Amniotic epithelial cell (primary cell): ENCODE measurements at places on chromosomes 16 and 17.

DNA sequence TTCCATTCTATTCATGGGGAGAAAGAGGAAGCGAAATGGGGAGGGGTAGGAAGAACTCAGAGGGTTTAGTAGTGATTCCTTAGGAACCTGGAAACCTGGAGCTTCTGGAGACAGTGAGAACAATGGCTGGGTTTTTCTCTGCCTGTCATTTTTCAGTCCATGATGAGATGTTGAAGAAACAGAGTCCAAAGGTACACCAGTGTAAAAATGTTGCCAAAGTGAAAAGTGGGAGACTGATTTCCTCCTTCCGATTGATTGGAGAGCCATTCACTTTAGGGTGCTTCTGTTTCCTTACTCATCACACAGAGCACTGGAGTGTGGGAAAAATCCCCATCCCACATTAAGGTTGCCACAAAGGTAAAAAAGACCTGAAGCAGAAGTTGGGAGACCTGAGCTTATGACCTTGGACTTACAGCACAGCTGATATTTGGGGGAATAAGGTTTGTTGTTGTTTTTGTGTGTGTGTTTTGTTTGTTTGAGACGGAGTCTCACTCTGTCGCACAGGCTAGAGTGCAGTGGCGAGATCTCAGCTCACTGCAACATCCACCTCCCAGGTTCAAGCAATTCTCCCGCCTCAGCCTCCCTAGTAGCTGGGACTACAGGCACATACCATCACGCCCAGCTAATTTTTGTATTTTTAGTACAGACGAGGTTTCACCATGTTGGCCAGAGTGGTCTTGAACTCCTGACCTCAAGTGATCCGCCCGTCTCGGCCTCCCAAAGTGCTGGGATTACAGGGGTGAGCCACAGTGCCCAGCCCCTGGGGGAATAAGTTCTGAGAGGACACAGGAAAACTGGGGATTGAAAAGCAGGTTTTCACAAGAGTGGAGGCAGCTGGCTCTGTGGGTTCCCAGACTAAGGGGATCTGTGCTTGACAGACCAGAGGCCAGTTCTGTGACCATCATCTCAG is 1.4 kb upstream of the DHX8 start:
- no peak for DNase-seq

GRCh38 chr17:34663714-34664113 is 84.3 kb downstream of the TMEM132E start:
- no peak for DNase-seq

- no peak for DNase-seq
Observed at GRCh38 chr17:47735536-47736011, 2.5 kb downstream of the TBX21 start.

DNA sequence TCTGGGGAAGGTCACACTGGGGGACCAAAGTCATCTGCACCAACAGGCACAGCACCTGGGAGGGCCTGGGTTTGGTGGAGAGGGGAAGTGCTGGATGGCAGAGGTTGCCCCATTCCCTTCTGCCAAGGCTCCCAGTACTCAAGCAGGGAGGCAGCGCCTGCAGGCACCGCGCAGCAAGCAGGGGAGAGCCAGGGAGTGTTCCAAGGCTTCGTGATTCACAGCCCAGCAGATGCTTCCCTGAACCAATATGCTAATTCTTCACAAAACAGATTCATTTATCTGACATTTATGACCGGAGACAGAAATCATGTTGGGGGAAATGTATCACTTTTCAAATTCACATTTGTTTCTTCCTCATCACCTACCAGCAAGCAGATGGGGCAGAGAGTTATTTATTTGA is 13.4 kb upstream of the CDH5 start:
- no peak for DNase-seq

- no peak for DNase-seq
Observed at GRCh38 chr17:59124665-59125064, 18.0 kb upstream of the TRIM37 start.

GRCh38 chr16:590188-590814 is 435 bp downstream of the RAB40C start:
- peak; percentile 49 for DNase-seq

- DNase-seq, result peak; percentile 81
Observed at GRCh38 chr16:69465083-69465721, 40.8 kb downstream of the CYB5B start.

DNA sequence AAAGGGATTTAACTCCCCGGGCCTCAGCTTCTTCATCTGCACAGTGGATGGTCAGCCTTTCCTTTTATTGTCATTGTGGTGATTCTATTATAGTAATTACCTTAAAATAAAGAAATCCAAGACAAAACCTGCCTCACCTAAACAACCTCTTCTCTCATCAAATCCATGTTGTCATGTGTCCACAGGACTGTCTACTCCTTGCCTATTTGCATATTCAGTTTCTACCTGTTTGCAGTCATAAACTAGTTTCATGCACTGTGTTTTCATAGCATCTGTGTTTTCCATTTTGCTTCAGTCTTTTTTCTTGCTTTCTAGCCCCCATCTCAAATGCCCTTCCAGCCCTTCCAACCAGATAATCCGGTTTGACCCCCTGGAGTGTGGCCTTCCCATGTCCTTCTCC is 44.3 kb upstream of the CPNE2 start:
- DNase-seq, result no peak

GRCh38 chr17:7838090-7839075 is 4.4 kb downstream of the KDM6B start:
- DNase-seq, result peak; percentile 80

DNA sequence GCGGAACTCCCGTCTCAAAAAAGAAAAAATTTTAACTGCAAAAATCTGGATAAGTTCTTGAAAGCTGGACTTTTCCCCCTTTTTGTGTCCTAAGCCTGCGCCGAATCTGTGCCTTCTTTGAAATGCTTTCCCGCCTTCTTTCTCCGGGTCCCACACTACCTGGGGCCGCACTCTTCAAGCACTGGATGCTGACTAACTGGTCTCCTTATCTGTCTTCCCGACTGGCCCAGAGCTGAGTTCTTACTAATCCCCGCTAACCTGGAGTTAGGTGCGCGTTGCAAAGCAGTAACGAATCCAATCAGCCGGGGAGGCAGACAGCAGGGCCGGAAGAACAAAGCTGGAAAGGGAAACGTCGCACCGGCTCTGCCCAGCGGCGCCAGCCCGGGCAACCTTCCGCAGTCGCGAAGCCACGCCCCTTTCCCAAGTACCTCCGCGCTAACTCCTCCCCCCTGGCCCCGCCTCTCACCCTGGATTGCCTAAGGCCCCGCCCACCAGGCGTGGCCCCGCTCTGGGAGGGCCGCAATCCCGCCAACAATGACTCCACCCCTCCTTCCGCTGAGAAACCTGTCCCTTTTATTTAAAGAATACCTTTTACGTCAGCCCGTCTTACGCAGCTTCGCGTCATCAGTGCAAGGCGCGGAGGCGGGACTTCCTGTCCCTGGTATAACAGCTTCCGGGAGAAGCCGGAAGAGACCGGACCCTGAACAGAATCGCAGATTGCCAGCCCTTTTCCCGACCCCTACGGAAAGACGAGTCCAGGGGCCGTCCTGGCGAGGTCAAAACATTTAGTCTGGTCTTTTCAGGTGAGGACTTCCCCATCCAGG is at the start of gene TMUB2:
Gene TMUB2, plus strand, starts transcription at position 666 of the 824 bp plus-strand sequence. CDS start 737 bp downstream, outside the sequence.
- peak; percentile 99 for DNase-seq

DNA sequence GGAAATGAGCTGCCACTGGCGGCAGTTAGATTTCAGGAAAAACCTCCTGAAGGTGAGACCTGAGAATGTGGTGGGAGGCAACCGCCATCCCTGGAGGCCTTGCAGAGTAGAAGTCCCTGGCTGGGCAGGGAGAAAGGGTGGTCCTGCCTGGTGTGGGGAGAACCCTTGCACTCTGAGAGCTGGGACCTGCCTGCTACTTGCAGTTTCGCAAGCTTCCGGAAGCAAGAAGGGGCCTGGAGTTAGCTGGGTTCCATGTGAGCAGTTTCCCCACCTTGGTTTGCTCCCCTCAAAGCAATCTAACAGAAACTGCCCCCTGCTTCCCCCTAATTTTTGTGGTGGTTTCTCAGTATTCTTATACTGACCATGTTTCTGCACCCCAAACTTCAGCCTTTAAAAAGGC is 6.5 kb downstream of the ZNF629 start:
- no peak for DNase-seq

DNA sequence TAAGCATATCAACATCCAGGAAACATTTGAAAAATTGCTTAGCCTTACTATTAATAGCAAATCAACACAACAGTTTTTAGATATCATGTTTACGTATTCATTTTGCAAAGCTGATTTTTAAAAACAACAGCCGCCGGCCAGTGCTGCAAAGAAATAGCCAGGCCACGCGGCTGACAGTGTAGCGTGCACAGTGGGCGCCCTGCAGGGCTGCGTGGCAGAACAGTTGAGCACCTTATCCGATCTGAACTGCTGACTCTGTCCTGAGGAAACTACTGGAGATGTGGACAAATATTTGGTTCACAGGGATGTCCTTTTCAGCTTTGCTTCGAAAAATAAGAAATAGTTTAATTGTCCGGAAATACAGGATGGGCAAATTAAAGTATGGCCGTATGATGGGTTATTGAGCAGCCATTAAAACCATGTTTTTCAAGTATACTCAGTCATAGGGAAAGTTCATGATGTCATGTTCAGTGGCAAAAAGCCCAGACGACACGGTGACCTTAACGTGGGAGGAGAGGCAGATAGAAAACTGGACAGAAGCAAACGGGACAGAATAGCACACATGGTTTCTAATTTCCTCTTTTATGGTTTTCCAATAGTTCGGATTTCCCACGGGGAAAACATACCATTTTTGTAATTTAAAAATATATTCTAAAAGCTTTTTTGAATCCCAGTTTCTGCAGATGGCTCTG is 52.4 kb upstream of the ENDOV start:
- peak; percentile 7 for DNase-seq

DNA sequence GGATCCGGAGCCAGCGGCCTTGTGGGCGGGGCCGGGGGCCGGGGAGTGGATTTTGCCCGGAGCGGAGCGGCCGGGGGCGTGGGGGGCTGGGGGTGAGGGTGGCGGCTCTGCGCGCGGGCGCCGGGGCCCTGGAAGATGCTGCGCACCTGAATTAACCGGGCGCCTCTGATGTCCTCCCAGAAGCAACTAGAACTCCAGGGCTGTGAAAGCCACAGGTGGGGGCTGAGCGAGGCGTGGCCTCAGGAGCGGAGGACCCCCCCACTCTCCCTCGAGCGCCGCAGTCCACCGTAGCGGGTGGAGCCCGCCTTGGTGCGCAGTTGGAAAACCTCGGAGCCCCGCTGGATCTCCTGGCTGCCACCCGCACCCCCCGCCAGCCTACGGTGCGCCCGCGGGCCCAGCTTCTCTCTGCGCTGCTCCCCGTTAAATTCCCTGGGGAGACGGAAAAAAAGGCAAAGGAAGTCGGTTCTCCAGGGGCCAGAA is 549 bp downstream of the SLC26A11 start:
- peak; percentile 3 for DNase-seq

GRCh38 chr17:36720131-36720530 is 118.7 kb downstream of the MRM1 start:
- DNase-seq, result no peak

DNA sequence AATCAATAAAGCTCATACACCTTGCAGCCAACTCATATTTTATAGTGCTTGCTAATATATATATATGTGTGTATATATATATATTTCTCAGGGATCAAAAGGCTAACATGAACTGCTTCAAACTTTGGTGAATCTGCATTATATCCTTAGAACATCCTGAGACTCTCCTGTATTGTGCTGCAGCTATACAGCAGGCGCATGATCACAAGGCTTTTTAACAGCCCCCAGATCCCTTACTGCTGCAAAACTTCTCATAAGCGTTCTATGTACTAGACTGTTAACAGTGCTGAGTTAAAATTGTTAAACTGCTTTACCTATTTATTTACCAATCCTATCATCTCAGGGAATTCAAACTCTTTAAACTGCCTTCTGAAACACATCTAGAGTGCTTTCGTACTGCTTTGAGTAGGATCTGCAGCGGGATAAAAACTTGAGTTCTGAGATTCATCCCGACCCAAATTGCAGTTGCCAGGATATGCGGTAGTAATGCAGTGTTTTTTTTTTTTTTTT is 1.3 kb downstream of the GPATCH8 start:
- peak; percentile 7 for DNase-seq

GRCh38 chr16:17229766-17230165 is 241.0 kb downstream of the XYLT1 start:
- DNase-seq, result peak; percentile 18

- DNase-seq, result no peak
Observed at GRCh38 chr17:7119314-7119713, 4.7 kb upstream of the ASGR2 start.

GRCh38 chr16:56610017-56610608 is 1.7 kb downstream of the MT2A start:
- peak; percentile 94 for DNase-seq

- DNase-seq, result no peak
Observed at GRCh38 chr16:35134471-35134870, 1675.1 kb downstream of the TP53TG3F start.

DNA sequence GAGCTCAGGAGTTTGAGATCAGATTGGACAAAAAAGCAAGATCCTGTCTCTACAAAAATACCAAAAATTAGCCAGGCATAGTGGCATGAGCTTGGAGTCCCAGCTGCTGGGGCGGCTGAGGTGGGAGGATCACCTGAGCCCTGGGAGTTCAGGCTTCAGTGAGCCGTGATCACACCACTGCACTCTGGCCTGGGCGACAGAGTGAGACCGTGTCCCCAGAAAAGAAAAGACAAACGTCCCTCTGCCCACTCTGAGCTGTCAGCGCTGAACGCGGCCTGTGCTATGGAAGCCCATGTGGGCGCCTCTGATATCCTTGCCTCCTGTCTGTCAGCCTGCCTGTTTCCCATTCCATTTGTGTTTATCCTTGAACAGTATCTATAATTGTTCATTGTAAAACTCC is 50.7 kb downstream of the FOXK2 start:
- DNase-seq, result no peak

GRCh38 chr17:1995907-1996799 is 29.0 kb downstream of the RTN4RL1 start:
- no peak for DNase-seq

- DNase-seq, result no peak
Observed at GRCh38 chr17:1830288-1830687, 483 bp downstream of the RPA1 start.

DNA sequence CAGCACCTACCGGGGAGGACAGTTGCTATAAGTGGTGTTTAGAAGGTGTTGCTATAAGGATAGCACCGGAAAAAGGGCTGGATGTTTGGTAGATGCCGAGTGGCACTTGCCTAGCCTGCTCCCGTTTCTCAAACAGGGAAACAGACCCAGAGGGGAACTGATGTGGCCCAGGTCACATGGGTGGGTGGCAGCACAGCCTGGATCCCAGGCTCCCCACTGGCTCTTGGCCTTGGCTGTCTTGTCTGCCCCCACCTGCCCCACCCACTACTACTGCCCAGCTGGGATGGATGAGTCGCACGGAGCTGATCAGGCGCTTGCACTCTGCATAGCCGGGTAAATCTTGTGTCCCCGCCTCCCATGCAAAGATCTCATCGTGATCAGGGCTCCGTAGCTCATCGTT is 7.2 kb downstream of the SMTNL2 start:
- peak; percentile 35 for DNase-seq
